ENCODE measurements at places on chromosomes 12 and 14. TPM values are rescaled to one million over a fixed set of nuclear protein-coding genes. Genes with fewer than 3 reads are reported as not detected.

The MYO1H gene
- total RNA-seq: not detected

The VWF gene
- 0.53 TPM for total RNA-seq

The DUSP16 gene
- 9.2 TPM for total RNA-seq

DNA sequence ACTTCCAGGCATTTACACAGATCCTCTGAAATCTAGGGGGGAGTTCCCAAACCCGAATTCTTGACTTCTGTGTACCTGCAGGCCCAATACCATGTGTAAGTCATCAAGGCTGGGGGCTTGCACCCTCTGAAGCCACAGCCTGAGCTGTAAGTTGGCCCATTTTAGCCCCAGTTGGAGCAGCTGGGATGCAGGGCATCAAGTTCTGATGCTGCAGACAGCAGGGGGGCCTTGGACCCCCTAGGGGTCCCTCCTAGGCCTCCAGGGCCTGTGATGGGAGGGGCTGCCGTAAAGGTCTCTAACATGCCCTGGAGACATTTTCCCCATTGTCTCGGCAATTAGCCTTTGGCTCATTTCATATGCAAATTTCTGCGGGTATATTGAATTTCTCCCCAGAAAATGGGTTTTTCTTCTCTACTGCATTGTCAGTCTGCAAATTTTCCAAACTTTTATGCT is 59.5 kb downstream of the LRIG3 start:
- H3K4me1 ChIP-seq: no peaks in the 10 kb centered on the region
- no peaks in the 10 kb centered on the region for H3K36me3 ChIP-seq
- no peak for DNase-seq
- H3K27ac ChIP-seq: no peak overlapping the region
- H3K4me3 ChIP-seq: no peak overlapping the region
- no peaks in the 10 kb centered on the region for H3K27me3 ChIP-seq

- no peak overlapping the region for H3K27ac ChIP-seq
- peak; percentile 42 for DNase-seq
- no peaks in the 10 kb centered on the region for H3K36me3 ChIP-seq
- H3K4me3 ChIP-seq: no peak overlapping the region
- peaks cover 3% of the 10 kb centered on the region for H3K4me1 ChIP-seq
- no peaks in the 10 kb centered on the region for H3K27me3 ChIP-seq
Observed at GRCh38 chr14:98984719-98985041, 287.3 kb downstream of the BCL11B start.

DNA sequence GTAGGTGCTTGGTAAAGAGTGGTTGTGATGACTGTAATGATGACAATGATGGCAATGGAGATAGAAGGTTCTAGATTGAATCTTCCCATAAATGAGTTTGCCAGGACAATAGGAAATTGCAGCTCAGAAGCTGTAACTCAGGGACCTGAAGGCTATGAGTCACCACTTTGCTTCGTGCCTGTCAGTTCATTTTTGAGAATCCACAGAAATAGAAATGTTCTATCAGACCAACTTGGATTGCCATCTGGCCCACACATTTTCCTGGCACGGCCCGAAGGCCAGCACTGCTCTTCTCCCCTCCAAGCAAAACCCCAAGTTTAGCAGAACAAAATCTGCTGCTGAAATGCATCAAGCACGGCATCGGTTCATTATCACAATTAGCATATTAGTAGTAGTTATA is 1127.0 kb downstream of the BCL11B start:
- DNase-seq: no peak
- no peaks in the 10 kb centered on the region for H3K4me1 ChIP-seq
- H3K27me3 ChIP-seq: no peaks in the 10 kb centered on the region
- no peak overlapping the region for H3K4me3 ChIP-seq

DNA sequence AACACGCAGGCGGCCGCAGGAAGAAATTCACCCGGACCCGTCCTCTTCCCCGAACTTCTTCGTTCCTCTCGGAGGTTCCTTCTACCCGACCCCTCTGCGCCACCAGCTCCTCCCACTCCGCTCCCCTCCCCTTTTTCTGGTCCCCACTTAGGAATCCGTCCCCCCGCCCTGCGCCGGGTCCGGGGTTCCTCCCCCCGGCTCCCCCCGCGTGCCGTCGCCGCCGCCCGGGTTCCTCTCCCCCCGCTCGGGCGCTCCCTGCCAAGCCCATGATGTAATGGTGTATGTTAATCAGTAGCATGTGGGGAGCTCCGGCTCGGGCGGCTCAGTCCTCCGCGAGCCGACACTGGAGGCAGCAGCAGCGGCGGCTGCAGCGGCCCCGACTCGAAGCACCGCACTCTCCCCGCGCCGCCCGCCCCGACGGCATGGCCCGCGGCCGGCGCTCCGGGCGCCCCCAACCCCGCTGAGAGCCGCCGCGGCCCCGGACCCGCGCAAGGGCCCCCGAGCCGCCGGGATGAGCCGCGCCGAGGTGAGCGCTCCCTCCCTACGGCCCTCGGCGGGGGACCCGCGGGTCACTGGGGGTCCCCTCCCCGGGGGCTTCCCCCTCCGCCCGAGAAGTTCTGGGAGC is 1.0 kb upstream of the SAMD4A start:
- peaks cover 15% of the 10 kb centered on the region for H3K36me3 ChIP-seq
- DNase-seq: peak; percentile 61

DNA sequence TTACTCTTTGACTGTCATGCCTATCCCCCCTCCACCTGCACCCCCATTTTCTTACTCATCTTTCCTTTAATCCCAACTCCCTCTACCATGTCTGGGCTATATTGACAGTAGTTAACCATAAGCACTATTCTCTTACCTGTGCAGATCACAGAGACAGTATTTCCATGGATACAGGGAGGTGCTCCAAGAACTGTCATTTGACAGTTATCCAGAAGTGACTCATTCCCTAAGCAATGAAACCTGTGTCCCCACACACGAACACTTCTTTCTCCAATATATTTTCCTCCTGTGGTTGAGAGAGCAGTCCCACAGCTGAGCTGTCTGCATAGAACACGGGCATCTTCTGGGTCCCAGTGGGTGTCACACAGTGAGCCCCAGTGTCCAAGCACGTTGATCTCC is 68.8 kb downstream of the CD163L1 start:
- DNase-seq: no peak
- H3K4me1 ChIP-seq: no peaks in the 10 kb centered on the region
- H3K27me3 ChIP-seq: no peaks in the 10 kb centered on the region
- H3K4me3 ChIP-seq: no peak overlapping the region
- no peak overlapping the region for H3K27ac ChIP-seq

Measured in K562 (cell line).